ENCODE measurements at places on chromosomes 4 and X.

GRCh38 chr4:182338746-182339145 lies 95.5 kb downstream of the TENM3 start:
- DNase-seq = no peak

- DNase-seq = no peak
Measured at GRCh38 chr4:181698221-181698620, 545.0 kb upstream of the TENM3 start.

GRCh38 chrX:110311437-110312230 lies 6.3 kb downstream of the AMMECR1 start:
- DNase-seq = no peak

DNA sequence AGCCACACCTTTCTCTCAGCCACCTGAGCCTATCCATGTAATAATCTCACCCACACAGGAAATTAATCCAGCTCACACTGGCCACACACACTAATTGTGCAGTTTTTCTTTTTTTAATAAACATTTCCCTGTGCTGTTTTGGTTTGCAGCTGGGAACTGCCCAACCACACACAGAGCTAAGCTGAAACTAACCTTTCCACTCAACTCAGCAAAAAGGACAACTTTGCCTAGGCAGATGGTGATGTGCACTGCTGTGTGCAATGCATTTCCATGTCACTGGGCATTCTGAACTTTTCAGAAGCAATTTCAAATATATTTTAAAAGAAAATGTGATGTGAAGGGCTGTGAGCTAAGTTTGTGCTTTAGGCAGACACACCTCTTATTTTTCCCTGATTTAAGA lies 70.0 kb upstream of the TLL1 start:
- DNase-seq = no peak

DNA sequence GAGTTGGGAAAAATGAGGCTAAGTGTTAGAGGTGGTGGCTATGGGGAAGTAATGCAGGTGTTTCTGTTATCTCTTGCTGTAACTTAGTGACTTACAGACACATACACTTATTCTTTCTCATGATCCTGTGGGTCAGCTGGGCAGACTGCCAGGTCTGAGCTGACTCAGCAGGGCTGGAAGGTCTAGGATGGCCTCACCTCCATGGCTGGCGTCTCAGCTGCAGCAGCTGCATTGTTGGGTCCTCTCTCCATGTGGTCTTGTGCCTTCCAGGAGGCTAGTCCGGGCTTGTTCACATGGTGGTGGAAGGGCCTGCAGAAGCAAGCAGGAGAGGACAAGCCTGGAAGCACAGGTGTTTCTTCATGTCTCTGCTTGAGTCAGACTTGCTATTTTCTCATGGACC lies 172.7 kb downstream of the NHS start:
- DNase-seq = no peak

GRCh38 chr4:20995610-20996009 lies 295.4 kb downstream of the PACRGL start:
- no peak for DNase-seq

DNA sequence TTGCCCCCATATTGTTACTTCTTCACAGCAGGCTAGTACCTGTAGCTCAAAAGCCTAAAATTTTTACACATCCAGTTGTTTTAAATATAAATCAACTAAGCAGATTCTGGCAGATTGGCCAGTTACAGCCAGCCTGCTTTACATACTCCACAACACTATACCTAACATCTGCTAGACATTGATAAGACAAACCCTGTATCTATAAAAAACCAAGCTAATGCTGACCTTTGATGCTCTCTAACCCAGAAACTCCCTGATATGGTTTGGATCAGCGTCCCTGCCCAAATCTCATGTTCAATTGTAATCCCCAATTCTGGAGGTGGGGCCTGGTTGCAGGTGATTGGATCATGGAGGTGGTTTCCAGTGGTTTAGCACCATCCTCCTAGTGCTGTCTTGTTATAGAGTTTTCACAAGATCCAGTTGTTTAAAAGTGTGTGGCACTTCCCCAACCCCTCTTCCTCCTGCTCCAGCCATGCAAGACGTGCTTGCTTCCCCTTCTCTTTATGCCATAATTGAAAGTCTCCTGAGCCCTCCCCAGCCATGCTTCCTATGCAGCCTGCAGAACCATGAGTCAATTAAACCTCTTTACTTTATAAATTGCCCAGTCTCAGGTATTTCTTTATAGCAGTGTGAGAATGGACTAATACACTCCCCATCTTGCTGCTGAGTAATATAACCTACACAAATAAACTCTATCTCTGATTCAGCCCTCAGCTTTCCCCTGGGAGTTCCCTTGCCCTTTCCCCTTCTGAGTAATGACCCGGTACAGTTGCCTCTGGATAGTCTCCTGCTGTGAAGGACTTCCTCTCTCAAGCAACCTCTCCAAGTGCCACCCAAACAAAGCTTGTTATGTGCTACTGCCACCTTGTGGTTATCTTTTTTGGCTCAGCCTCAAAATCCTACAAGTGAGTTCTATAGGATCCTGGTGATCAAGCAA lies 39.6 kb downstream of the ZCCHC13 start:
- DNase-seq = peak; percentile 85

DNA sequence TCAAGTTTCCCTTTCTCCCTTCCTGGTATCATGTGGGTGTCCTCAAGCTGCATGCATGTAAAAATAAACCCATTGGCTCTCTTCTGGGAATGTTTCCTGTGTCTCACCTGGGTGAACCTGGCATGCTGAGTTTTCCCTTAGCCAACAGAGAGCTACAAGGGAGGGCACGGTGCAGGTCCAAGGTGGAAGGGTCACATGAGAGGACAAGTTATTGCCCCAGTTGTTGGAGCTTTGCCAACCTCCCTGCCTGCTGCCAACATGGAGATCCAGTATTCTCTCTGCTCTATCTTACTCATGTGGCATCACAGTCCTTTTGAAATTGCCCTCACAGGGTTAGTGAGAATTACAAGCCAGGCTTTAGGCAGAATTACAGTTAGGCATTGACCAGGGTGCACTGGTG lies 196.1 kb upstream of the GYPA start:
- DNase-seq = no peak

- peak; percentile 51 for DNase-seq
Measured at GRCh38 chr4:117447925-117448324, 362.5 kb upstream of the TRAM1L1 start.

DNA sequence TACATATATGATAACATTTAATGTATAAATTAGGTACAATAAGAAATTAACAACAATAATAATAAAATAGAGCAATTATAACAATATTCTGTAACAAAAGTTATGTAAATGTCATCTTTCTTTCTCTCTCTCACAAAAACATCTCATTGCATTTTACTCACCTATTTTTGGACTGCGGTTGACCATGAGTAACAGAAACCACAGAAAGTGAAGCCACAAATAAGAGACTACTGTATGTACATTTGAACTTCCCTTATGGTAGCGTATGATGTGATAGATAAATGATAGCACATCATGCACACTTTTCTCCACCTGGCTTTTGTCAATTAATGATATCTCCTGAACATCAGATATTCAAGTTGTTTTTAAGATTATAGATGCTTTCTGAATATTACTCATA lies 80.5 kb downstream of the HNRNPD start:
- no peak for DNase-seq

DNA sequence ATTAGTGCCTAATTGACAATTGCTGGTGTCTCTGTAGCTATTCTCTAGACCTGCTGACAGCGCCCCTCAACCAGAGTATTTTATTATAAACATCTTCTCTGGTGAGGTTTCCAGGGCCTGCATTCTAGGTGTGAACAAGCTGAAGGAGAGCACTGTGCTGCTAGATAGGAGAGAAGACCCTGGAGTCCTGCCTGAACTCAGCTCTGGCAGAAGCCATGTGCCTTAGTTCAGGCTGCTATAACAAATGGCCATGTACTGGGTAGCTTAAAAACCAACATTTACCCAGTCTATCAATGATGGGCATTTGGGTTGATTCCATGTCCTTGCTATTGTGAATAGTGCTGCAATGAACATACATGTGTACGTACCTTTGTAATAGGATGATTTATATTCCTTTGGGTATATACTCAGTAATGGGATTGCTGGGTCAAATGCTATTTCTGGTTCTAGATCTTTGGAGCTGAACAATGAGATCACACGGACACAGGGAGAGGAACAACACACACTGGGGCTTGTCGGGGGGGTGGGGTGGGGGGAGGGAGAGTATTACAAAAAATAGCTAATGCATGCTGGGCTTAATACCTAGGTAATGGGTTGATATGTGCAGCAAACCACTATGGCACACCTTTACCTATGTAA lies 185.5 kb upstream of the CPEB2 start:
- DNase-seq = no peak

DNA sequence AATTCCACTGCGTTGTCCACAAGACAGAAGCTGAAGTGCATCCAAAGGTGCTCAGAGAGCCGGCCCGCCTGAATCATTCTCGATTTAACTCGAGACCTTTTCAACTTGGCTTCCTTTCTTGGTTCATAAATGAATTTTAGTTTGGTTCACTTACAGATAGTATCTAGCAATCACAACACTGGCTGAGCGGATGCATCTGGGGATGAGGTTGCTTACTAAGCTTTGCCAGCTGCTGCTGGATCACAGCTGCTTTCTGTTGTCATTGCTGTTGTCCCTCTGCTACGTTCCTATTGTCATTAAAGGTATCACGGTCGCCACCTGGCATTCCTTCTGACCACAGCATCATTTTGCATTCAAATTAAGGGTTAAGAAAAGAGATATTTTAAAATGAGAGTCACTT lies 115.5 kb downstream of the NFKB1 start:
- DNase-seq = peak; percentile 69

DNA sequence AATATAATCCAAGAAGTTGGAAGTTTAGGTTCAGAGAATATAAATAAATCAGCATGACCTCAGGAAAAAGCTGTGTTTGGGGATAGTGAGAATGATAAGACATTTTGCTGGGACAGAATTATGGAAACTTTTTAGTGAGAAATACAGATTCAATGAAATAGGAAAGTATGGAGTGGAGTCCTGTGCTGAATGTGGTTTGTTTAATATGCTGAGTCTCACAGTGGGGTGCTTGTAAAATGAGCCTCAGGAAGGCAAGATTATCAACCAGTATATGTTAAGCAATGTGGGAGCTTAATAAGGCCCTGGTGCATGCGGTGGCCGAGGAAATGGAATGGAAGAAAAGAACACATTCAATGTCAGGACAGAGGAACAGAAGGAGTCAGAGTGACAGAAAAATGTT lies 1554.7 kb upstream of the TENM3 start:
- DNase-seq = no peak

GRCh38 chrX:56783450-56783831 lies 54.4 kb downstream of the NBDY start:
- peak; percentile 43 for DNase-seq

GRCh38 chr4:30667919-30668318 lies 52.2 kb upstream of the PCDH7 start:
- DNase-seq = no peak

GRCh38 chrX:143536176-143536575 lies 18.9 kb upstream of the SPANXN3 start:
- no peak for DNase-seq

DNA sequence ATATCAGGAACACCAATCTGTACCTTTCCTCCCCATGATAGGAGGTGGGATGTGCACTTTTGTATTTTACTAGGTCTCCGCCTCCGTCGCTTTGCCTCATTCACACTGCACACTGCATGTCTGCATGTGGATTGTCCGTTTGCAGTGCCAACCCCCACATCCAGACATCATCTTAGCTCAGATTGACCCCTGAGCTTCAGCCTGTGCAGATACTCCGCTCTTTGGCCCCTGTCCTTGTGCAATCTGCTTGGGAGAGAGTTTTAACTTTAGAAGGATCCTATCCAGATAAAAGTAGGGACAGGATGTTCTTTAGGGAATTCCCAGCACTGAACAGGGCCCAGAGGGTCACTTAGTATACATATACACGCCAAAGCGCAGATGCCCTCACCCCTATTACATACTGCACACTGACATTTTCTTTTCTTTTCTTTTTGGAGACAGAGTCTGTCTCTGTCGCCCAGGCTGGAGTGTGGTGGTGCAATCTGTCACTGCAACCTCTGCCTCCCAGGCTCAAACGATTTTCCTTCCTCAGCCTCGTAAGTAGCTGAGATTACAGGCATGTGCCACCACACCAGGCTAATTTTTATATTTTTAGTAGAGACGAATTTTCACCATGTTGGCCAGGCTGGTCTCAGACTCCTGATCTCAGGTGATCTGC lies 43.3 kb upstream of the FBXW7 start:
- no peak for DNase-seq

GRCh38 chr4:108193886-108194672 lies 25.3 kb upstream of the LEF1 start:
- peak; percentile 41 for DNase-seq

GRCh38 chr4:180827232-180828009 lies 1415.8 kb upstream of the TENM3 start:
- DNase-seq = peak; percentile 29

- no peak for DNase-seq
Measured at GRCh38 chr4:71554025-71554424, 215.2 kb downstream of the SLC4A4 start.

DNA sequence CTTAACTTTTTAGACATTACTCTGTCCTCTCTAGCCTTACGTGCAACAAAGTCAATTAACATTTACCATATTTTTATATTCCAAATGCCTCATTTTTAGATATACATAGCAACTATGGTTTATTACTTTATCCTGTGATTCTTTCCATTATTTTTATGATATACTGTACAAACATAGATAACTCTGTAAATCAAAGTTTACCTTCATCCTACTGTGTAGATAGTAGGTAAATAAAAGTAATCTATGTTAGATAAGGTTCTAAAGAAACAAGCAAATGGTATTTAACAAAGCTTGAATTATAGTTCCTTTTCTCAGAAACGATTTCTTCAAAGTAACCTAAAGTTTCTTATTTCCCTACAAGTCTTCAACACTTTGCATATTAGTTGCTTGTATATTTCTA lies 350.0 kb downstream of the GALNTL6 start:
- no peak for DNase-seq

Measured in H9 (cell line).